ENCODE measurements at places on chromosomes 2 and 18.

DNA sequence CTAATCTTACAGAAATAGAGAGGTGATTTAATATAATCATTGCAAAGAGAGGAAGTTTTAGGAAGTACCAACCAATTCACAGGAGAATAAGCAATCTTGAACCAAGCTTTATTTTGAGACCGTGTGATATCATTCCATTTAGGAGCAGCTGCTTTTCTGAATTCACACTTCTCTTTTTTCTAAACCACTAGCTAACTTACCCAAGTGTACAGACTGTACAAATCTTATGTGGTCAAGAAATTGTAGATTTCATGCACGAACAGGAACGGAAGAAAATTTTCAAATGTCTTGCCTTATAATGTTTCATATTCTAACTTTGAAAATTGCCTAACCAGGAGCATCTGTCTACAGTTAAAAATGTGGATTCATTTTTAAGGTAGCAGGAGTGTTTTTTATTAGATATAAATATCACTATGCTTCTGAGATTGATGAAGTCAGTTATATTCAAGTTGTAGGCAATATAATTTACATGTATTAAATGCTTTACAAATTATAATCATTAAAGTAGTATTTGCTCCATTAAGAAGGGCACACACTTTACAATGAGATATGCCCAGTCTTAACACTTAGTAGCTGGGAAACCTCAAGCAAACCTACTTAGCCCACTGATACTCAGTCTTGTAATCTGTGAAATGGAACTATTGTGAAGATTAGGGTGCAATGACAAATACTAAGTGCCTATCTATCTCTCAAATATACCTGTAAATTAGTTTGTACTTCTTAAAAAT, 302.2 kb upstream of the STON1 start:
- no peak overlapping the region for H3K4me3 ChIP-seq
- no peaks in the 10 kb centered on the region for H3K27me3 ChIP-seq
- no peak for DNase-seq
- H3K4me1 ChIP-seq: no peaks in the 10 kb centered on the region

DNA sequence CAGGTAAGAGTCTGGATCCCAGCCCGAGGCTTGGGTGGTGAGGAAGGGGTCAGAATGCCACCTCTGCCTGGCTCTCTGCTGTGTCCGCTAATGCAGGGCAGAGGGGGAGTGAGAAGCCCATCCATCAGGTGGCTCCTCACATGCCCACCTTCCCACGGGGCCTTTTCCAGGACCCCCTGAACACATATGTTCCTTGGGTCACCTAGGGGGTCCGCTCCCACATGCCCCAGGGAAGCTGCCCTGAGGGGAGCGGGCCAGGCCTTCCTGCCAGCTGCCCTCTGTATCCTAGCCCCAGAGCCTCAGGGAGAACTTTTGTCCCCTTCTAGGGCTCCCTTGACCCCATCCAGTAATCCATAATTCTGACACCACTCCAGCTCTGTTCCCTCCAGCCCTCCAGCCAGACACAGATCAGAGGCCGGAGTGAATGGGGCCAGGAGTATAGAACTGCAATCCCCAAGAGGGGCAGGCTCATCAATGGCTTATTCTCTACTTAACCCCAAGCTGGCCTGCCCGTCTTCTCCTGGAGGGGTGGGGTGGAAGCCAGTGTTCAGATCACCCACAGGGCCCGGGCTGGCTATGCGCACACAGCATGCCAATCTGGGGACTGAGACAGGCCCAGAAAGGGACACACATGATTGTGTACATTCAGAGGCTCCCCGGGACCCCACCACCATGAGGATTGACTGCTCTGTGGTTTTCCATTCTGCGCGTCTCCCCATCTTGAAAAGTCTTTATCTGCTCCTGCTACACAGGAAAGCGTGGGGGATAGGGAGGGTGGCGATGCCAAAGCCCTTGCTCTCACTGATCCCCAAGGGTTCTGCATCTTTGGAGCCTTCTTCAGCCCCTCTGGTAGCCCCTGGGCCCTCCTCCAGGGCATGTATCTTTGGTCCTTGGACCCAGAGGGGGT, 1.1 kb downstream of the EMILIN1 start:
- H3K4me3 ChIP-seq: peak overlapping the region; percentile 36
- peak overlapping the region; percentile 80 for H3K27ac ChIP-seq
- DNase-seq: no peak
- H3K36me3 ChIP-seq: no peaks in the 10 kb centered on the region
- H3K27me3 ChIP-seq: no peaks in the 10 kb centered on the region
- peaks cover 39% of the 10 kb centered on the region for H3K4me1 ChIP-seq

DNA sequence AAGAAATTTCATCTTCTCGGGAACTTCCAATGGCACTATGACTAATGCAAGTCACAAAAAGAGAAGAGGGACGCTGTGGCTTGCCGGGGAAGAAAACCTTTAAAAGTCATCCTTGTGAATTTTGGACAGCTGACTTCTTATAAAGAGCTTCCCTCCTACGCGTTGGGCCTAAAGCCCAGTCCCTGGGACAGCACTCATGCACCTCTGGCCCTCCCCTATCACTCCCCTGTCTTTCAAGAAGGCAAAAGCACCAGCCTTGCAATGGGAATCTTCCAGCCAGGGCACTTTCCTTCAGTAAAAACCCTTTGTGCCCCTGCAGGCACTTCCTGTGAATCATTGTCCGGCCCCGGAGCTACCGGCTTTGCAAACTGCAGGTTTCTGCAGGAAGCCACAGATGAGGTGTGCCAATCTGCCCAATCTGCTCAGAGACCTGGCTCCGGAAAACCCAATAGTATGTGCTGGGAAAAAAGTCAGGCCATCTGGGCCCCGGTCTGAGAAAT, 7.1 kb downstream of the MREG start:
- no peak overlapping the region for H3K4me3 ChIP-seq
- H3K27me3 ChIP-seq: no peaks in the 10 kb centered on the region
- peaks cover 9% of the 10 kb centered on the region for H3K4me1 ChIP-seq
- H3K27ac ChIP-seq: no peak overlapping the region
- peak; percentile 34 for DNase-seq

GRCh38 chr2:29561181-29561580, 360.2 kb downstream of the ALK start:
- H3K4me1 ChIP-seq: no peaks in the 10 kb centered on the region
- H3K27ac ChIP-seq: no peak overlapping the region
- no peak for DNase-seq
- no peaks in the 10 kb centered on the region for H3K36me3 ChIP-seq

DNA sequence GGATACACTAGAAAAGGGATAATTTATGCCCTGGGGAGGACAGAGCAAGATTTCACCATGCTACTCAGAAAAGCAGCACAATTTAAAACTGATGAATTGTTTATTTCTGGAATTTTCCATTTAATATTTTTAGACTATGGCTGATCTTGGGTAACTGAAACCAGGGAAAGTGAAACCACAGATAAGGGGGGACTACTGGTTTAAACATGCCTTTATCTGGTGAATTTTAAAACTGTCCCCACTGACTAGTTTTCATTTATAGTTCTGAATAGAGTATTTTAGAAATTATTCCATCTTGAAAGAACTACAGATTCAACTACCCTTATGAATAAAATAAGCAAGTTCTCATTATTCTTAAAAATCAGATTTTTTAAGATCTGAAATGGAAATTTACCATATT, 15.0 kb downstream of the NFU1 start:
- no peaks in the 10 kb centered on the region for H3K27me3 ChIP-seq
- no peaks in the 10 kb centered on the region for H3K4me1 ChIP-seq
- no peak overlapping the region for H3K4me3 ChIP-seq
- no peak for DNase-seq
- no peak overlapping the region for H3K27ac ChIP-seq
- peaks cover 8% of the 10 kb centered on the region for H3K36me3 ChIP-seq

All from A673 (cell line).